ENCODE measurements at places on chromosomes 13 and 19. TPM values are rescaled to one million over a fixed set of nuclear protein-coding genes. Genes with fewer than 3 reads are reported as not detected.

Gene NCR1
- total RNA-seq, result not detected

Gene ZFP28
- 0.20 TPM for total RNA-seq

Gene NDUFS7
- total RNA-seq, result 132 TPM

Gene ADGRE1
- total RNA-seq, result not detected

Gene ZNF208
- total RNA-seq, result 3.4 TPM

Gene NKG7
- 1.6 TPM for total RNA-seq

Gene GPR12
- total RNA-seq, result 0.14 TPM

Gene MEIOSIN
- not detected for total RNA-seq

Gene ZNF417
- 9.8 TPM for total RNA-seq

Gene CGB1
- not detected for total RNA-seq

DNA sequence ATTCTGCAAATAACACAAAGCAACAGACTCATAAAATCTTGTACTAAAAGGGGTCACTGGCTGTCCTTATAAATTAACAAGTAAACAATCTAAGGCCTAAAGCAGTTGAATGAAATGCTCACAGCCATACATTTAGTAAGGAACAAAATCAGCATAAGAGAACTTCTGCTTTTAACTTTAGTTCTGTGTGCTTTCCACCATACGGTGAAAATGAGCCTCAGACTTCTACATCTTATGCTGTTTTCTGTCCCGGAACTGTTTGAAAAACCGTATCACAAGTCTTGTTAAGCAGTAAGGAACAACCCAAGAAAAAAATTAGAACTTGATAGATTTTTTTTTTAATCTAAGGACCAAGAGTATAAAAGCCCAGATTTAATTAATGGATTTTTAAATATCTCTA lies 549.1 kb upstream of the MIR17HG start:
- no peak for DNase-seq

GRCh38 chr13:18943721-18944391 lies 237.8 kb downstream of the TUBA3C start:
- DNase-seq, result no peak

GRCh38 chr13:65787082-65787481 lies 1443.1 kb downstream of the PCDH9 start:
- no peak for DNase-seq

DNA sequence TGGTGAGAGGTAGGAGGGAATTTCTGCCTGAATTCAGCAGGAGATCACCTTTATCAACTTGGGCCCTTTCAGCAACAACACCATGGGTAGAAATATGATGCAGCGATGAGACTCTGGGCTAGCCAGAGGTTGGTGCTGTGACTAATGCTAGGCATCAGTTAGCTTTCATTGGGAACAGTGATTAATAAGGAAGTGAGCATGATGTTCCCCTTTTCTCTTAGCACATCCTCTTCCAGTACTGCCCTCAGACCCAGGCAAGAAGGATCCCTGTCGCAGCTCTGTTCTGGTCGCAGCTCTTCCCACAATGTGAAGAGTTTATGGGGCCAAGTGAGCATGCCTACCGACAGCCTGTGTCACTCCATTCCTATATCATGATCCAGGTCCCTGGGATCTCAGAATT lies 100.5 kb downstream of the FLT1 start:
- DNase-seq, result no peak

GRCh38 chr13:75468098-75468497 lies 13.9 kb downstream of the TBC1D4 start:
- no peak for DNase-seq

DNA sequence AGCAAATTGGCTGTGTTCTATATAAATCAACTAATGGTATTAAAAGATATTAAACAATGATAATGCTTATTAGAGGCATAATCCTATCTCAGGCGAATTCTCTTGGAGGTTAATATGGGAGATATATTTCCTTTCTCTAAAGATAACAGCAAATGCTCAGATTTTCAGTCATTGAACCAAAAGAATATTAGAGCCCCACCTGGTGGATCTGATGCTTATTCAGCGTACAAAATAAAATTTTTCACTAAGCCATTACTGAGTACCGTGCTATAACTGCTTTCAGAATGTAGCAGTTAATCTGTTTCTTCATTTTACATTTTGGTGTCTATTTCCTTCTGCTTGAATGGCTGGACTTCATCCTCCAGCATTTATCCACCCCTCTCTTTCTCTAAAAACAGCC lies 143.3 kb upstream of the IPO5 start:
- no peak for DNase-seq

GRCh38 chr19:13938301-13939064 lies at the start of gene PODNL1:
PODNL1 (minus strand) TSS chr19:13938417; CDS start chr19:13938181, 236 bp downstream.
- DNase-seq, result no peak

DNA sequence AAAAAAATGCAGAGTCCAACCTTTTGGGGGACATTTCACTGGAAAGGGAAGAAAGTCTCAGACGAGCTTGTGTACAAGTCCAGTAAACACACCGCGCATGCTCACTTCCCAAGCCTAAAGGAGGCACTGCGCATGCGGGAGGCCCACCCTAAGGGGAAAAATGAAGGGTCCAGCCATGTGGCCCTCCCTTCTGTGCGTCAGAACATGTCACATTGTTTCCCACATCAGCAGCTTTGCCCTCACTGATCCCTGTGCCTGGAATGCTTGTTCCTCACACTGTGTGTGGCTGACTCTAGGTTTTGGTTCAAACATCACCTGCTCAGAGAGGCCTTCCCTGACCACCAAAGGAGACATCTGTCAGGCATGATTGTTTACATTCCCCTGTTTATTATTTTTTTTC lies 4.4 kb downstream of the ELSPBP1 start:
- DNase-seq, result no peak

DNA sequence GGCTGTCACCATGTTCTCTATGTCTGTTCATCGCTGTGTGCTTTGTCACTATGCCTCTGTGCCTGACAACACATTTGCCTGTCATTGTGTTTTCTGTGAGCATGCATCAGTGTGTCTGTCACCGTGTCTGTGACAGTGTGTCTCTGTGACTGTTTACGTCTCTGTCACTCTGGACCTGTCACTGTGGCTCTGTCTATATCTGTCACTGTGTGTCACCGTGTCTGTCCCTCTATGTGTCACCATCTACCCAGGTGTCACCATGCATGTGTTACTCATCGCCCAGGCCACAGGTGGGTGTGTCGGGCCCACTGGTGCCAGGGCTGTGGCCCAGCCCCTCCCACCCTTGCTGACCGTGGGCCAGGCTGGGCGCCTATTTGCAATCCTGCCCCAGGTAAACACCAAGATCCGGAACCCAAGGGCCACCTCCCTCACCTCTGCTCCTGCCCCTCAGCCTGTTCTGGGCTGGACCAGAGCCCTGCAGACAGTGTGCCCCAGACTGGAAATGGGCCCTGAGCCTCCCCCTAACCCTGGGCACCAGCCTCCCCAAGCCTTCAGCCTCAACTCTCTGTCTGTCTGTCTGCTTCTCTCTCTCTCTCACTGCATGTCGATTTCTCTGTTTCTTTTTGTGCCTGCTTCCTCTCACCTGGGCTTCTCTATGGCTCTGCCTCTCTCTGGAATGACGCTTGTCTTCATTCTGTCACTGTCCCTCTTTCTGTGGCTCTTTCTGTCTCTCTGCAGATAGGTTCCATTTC lies 7.7 kb downstream of the IRF2BP1 start:
- DNase-seq, result peak; percentile 81

DNA sequence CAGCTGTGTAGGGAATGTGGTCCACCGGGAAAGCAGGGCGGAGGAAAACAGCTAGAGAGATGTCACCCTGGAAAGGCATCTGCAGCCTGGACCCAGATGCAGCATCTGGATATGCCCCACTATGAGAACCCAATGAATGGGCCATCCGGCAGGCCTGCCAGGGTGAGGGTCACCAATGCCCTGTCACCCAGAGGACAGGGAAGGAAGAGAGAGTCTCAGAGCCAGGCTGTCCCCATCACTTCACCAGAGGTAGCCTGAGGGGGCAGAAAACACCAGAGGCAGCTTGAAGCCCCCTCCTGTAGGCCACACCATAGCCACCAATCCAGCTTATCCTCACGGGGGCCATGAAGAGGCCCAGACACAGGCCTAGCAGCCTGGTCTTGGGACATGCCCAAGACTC lies 118.8 kb downstream of the TUBA3C start:
- DNase-seq, result no peak

- no peak for DNase-seq
Observed at GRCh38 chr13:69617587-69617986, 490.0 kb upstream of the ATXN8OS start.

GRCh38 chr13:20016649-20017364 lies 58.3 kb downstream of the ZMYM2 start:
- DNase-seq, result no peak

DNA sequence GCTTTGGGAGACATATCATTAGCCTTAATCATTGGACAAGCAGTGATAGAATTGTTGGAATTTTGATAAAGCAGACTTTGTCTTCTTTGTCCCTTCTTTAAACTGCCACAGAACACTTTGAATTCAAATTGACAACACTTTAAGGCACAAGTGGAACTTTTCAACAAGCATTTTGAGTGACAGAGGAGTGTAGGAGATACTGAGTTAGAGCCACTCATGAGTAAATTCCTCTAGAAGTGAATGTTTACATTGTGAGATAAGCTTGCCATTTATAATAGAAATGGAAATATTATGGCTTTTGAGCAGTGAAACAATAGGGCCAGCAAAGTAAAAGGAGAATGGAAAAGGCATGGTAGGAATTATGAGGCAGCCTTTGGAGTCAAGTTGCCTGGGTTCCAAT lies 515.8 kb downstream of the SLITRK6 start:
- no peak for DNase-seq

GRCh38 chr19:7304200-7304599 lies 10.0 kb upstream of the INSR start:
- DNase-seq, result peak; percentile 76

DNA sequence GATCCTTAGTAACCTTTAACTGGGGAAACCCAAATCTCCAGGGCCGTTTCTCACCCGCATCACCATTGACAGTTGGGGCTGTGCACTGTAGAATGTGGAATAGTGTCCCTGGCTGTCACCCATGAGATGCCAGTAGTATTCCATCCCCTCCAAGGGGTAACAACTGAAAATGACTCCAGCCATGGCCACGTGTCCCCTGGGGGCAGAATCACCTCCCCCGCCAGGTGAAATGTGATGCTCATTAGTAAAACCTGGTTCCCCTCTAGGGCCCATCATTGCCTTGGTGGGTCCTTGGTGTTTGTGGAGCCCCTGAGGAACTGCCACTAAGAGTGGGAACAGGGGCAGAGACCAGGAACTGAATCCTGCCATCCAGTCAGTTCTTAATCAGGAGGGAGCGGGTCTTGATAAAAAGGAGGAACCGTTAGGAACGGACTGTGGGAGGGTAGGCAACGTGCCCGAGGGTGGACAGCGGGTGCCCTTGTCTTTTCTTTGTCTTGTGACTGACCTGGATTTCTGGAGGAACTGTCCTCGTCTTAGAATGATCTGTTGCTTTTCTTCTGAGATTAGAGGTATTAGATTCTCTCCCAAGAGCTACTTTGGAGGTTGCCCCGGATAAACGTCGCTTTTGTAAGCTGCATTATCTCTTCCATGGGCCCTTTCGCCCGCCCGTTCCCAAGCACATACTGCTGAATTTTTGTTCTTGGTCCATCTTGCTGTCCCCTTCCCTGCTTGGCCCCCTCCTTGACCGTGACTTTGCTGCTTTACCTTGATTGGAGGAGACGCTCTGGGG lies 3.5 kb downstream of the MYO9B start:
- no peak for DNase-seq

DNA sequence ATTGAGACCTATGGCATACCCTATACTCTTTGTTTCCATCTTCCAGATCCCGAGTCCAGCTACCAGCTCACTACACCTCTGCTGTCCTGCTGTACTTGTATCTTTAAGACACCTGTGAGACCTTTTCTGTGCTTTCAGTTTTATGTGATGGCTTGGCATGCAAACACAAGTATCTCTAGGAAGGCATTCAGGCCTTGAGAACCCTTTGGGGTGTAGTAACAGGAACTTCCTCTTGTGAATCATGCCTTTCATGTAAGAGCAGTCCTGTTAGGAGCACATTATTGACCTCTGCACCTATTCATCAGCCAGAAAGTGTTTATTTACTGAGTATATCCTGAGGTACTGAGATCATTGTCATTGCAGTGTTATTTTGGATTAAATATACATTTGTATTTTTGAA lies 87.0 kb upstream of the HTR2A start:
- DNase-seq, result no peak

DNA sequence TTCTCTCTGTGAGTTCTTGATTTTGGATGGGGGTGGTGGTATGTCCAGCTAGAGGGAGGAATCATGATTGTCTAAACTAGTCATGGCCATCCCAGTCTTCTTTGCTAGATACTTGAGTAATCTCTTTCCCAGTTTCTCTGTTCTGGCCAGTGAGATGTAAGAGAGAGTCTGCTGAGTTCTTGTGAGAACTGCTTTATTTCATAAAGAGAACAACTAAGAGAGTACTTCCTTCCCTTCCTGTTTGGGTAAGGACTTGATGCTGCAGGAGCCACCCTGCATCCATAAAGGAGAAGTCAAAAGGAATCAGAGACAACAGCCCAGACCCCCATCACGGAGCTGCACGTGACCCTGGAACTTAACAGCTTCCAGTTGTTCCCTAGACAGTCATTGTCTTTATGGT lies 3.0 kb upstream of the RASL11A start:
- no peak for DNase-seq

DNA sequence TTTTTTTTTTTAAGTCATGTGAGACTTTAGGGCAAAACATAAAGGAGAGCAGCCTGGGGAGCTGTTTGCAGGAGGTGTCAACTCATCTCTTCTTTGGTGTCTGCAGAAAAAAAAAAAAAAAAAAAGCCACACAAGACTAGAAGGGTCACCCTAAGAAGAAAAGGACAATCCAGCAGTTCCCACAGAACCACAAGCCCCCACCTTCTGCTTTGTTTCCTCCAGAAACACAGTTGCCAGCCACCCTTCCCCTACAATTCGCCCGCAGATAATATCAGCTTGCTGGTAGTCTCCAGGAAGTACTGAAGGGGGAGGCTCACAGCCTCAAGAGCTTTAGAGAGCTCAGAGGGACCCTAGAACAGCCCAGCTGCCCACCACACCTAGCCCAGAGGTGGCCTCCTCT lies 22.3 kb upstream of the ZBTB7A start:
- no peak for DNase-seq

DNA sequence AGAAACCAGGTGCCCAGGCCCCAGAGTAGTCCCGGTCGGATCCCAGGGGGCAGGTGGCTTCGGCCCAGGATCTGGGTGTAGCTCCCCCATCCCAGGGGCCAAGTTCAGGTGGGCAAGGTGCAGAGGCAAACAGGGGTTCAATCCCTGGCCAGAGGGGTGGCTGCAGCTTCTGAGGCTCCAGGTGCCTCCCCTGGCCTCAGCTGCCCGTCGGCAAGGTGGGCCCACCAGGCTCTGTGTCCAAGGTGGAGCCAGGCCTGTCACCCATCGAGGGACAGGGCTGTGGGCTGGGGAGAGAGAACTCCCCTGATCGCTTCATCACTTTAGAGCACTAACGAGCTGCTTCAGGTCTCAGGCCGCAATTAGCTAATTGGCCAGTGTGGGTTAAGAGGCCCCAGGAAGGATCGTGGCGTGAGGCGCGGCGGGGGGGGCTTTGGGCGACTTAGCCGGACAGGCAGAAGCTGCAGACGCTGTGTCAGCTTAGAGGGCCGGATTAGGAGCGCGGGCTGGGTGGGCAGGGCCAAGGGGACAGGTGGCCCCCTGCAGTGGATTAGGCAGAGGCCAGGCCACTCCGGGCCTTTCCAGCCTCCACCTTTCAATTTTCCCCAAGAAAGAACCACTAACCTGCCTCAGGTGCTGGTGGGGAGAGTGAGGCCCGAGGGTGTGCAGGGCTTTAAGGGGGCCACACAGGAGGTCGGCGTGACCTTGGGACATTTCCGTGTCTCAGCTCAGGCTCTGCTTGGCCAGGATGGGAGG lies 2.8 kb upstream of the RAX2 start:
- no peak for DNase-seq

GRCh38 chr13:50691176-50691680 lies 152.3 kb downstream of the DLEU7 start:
- no peak for DNase-seq
